Cortex of kidney (tissue), 1 donor: ENCODE measurements at places on chromosomes 4 and X.

- no peak for DNase-seq
These were observed 221.9 kb upstream of the MBNL3 start for GRCh38 chrX:132710656-132711155.

DNA sequence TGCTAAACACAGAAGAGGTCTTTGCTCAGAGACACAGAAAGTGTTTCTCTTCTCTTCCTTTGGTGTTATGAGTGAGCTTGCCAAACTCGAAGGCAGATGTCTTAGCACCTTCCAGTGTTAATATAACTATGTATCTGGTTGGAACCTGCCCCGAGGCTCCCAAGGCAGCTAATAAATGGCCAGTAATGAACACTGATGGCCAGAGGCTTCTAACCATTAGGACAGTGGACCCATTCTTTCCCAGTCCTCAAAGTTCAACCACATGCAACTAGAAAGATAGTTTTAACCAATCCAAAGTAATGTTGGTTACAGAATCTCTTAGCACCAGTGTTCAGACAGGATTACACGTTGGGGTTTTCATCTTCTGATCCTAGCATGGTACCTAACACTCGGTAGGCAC is 42.7 kb upstream of the JADE1 start:
- no peak for DNase-seq

DNA sequence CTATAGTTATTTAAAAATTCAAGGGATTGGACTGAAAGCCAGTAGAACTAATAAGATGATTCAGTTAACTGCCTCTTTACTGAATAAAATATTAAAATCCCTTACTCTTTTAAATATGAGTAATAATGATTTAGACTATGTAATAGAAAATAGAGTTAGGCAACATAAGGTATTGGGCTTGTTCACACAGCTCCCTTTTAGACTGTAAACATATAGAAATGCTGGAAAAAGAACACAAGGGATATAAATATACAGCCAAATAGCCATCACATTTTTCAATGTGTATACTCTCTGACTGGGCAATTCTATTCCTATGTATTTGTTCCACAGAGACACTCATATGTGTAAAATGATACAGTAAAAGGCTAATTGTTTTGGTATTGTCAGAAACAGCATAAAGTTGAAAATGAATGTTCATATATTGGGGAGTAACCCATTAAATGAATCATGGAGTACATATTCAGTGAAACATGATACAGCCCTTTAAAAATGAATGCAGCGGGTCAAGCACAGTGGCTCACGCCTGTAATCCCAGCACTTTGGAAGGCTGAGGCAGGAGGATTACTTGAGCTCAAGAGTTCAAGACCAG is 129.8 kb downstream of the TBC1D19 start:
- no peak for DNase-seq

GRCh38 chrX:15188039-15188438 is 81.8 kb downstream of the ASB9 start:
- DNase-seq = no peak

DNA sequence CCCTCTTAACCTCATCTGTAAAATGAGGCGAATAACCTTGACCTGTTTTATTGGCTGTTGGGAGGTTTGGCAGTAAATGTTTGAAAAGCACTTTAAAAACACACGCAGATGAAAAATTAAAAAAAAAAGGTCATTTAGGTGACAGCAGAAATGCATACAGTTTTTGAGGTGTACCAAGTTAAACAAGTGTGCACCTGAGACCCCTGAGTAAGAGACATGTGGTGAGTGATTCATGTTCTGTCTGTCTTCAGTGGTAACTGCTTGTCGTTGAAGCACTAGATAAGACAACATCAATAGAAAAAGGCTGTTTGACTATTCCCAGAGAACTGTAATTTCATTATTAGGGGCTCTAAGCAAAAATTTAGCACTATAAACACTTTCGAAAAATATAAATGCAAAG is 608.4 kb upstream of the PITX2 start:
- no peak for DNase-seq

DNA sequence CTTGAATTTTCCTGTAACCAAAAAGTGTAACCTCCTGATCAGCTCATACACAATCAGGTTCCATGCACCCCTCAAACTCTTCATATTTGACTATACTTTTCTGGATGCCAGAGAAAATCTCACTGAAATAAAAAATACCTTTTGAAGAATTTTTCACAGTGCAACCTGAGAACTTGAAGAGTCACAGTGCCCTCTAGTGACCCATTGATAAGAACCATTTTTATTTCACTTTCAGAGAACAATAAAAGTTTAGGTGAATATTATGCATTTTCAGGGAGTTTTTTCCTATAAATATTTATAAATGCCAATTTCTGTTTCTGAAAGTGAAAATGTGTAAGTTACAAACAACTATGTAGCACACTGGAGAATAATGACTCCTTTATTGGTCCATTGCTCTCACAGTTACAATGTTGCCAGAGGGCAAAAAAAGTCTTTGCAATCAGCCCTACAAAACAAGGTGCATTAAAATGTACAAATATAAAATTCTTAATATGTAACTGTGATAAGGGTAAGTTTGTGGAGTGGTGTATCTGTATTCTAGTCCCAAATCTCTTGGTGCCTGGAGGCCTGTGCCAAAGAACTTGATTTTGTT is 153.6 kb upstream of the INTU start:
- no peak for DNase-seq

- DNase-seq = no peak
These were observed 282.6 kb upstream of the NDST4 start for GRCh38 chr4:115396034-115396433.

GRCh38 chr4:17869327-17869726 is 58.5 kb downstream of the NCAPG start:
- DNase-seq = no peak

DNA sequence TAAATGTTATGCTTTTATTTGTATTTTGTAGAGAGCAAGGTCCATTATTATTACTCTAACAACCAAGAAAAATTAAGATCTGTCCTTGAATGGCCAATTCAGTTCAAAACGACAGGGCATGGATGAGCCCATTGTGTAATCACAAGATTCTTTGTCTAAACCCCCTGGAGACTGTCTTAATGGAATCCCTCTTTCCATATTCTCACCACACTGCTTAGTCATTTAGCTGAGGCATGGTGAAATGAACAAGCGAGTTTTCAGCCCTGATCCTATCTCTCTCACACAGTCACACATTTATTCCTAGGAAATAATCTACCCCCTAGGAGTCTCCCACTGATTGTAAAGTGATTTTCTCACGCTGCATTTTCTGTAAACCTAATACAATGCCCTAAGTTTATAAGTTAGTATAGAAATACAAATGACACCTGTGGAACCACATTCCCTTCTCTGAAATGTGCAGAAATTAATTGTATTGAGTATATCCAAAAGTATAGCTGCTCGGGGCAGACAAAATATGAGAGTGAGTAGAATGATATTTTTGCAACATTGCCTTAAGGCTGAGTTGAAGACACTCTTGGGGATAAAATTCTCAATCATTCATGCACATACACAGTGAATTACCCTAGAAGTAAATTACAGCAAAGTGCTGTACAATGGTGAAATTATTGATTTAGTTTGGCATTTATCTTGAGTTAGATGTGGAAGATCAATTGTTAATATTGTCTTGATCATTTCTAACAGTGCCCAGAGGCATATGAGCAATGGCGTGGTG is 119.7 kb upstream of the PCDH7 start:
- no peak for DNase-seq

DNA sequence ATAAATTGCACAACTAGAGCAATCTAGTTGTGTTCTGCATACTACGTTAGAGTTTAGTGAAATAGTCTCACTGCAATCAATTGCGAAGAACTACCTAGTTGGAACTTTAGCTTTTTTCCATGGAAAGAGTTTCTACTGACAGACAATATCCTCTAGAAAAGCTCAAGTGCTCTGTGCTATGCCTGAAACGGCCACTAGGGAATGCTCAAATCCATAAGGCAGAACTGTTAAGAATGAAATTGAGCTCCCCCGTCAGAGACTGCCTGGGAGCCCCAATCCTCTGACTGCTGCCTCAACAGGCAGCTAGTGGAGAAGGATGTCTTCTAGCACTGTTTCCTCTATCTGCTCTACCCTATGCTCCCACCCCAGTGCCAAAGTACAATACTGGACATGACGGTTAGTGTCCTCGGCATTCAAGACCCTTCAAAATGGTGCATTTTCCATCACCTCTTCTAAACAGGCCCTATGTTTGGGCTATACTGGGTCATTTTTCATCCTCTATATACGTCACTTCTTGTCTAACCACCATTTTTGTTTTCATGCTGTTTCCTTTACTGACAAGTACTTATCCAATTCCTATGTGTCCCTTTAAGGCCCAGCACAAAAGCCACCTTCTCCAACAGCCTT is 35.3 kb downstream of the FRMD7 start:
- DNase-seq = no peak

DNA sequence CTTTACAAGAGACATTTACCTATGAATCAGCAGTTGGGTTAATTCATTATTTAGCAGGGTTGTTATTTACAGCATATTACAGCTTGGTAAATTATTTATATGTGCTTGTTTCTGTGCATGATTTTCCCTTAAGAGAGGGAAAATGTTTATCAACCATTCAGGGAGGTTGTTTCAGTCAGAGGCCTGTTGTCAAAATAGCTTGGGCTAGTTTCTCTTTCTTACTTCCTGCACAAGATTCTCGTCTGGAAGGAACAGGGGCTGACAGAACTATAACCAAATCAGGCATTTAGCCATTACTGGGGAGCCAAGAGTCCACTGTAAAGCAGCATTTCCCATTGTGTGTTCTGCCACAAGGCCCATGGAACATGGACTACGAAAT is 135.8 kb downstream of the HS6ST2 start:
- no peak for DNase-seq

- DNase-seq = no peak
These were observed 54.6 kb upstream of the GUCY1A1 start for GRCh38 chr4:155612074-155612473.

DNA sequence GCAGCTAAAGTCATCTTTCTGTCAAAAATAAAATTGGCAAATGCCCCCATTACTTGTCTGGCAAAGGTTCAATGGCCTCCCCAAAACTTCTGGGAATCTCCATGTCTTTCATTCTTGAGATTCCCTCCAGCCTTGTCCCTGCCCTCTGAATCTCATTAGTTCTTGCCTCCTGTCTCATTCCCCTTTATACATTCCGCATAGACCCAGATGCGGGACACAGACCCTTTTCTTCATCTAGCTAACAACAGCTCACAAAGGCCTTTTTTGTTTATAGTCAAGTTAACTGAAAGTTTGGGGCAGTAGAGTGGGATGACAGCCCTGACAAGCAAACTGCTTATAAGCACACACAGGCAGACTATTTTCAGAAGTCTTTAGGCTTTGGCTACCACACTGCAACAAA is 306.1 kb upstream of the FAM241A start:
- no peak for DNase-seq

DNA sequence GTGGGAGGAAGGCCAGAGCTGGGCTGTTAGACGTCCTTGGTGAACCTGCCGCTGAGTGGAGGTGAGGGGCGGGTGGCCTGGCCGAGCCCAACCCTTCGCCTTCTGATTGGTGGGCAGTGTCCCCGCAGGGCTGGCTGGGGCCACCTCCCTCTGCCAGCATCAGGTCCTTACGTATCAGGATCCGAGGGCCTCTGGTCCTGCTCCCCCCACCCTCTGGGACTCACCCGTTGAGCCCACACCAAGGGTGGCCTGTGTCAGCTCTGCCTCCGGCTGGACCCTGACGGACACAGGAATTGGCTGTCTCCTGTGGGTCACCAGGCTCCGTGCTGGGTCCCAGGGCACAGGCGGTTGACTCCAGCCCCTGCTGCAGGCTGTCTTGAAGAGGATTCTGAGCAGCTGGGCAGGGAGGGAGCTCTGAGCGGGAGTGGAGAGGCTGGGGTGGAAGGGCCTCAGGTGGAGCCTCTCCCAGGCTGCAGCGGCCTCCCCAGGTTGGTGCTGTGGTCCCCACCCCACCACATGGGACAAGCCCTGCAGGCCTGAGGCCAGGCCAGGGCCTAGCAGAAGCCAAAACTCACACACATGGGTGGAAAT is 58.4 kb upstream of the NKX1-1 start:
- no peak for DNase-seq

DNA sequence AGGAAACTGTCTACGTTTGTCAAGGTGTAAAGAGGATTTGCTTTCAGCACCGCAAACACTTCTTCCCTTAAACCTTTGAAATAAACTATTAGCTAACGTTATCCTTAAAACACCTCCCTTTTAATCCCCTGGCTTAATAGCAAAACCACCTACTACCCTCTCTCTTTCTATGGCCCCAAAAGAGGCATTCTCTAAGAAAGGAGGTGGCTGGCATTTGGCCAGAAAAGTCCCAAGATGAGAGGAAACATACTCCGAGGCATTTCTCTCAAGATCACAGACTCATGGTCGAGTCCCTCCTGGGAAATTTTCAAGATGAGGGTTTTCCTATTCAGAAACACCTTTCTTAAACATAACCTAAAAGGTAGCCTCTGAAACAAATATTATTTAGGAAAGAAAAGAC is 60.6 kb upstream of the VCX3B start:
- no peak for DNase-seq

DNA sequence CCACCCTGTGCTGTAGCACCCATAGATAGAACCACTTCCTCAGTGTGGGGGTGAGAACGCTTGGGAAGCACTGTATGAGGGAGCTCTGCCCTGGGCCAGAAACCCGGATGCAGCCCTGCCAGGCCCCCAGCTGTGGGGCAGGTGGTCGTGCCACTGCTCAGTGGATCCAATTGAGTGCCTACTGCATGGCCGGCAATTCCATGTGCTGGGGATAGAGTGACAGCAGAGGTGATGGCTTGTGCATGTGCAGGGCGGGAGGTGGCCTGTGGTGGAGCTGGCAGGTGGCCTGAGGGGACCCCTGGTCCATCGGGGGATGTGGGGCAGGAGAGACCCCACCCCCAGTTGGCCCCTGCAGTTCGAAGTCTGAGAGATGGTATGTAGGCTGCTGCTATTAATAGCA is 60.4 kb downstream of the TRMT44 start:
- DNase-seq = no peak

DNA sequence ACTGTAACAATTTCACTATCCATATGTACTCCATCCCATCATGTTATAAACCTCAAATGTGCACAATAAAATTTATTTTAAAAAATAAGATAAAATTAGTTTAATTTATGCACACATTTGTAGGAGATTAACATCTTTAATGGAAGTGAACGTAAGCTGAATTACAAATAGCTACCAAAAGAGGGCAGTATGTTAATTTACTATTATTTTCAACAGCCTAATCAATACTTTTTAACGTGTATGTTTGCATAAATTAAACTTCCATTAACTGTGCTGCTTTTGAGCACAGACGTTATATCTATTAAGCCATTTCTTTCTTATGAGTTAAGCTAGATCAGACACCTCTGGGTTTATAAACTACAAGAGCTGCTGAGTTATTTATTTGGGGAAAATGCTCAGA is 56.5 kb upstream of the PHKA2 start:
- no peak for DNase-seq
